ENCODE measurements at places on chromosomes 4 and X.

DNA sequence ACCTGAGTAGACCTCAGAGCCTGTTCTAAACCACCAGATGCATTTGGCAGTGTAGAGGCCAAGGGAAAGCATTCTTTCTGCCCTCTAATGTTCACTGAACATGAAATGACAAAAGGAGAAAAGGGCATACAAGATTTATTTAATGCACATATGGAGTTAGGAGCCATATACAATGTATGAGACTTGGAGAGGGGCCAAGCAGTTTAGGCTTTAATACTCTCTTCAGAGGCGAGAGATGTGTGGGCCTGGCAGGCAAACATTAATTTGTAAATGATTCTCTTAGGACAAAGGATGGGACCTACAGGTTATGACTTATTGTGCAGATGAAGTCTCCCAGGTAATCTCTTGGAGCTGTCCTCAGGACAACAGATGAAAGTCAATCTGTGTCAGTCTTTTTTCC lies 631.9 kb downstream of the ADGRL3 start:
- DNase-seq, result no peak

GRCh38 chrX:8629871-8630270 lies 102.1 kb downstream of the ANOS1 start:
- no peak for DNase-seq

- no peak for DNase-seq
Observed at GRCh38 chrX:40834225-40834624, 98.9 kb upstream of the MED14 start.

GRCh38 chr4:187814737-187815465 lies 180.7 kb upstream of the ZFP42 start:
- DNase-seq, result no peak

DNA sequence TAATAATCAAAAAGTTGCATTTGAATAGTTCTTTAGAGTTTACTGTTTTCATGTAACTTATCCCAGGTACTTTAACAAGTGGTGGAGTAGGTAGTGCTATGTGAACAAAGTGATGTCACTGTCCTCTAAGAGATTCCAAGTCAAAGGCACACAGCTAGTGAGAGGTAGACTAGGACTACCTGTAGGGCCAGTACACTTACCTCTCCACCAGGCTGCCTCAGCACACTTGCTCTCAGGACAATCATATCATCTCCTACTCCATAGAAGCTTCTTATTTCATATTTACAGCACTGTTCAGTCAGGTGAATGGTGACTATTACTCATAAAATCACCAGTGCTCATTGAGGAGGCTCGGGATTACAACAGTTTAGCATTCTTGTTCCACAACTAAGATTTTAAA lies 173.0 kb upstream of the EMCN start:
- DNase-seq, result no peak

- DNase-seq, result no peak
Observed at GRCh38 chr4:86683167-86683566, 89.1 kb downstream of the PTPN13 start.

- no peak for DNase-seq
Observed at GRCh38 chrX:152884171-152884570, 13.7 kb upstream of the ZNF185 start.

DNA sequence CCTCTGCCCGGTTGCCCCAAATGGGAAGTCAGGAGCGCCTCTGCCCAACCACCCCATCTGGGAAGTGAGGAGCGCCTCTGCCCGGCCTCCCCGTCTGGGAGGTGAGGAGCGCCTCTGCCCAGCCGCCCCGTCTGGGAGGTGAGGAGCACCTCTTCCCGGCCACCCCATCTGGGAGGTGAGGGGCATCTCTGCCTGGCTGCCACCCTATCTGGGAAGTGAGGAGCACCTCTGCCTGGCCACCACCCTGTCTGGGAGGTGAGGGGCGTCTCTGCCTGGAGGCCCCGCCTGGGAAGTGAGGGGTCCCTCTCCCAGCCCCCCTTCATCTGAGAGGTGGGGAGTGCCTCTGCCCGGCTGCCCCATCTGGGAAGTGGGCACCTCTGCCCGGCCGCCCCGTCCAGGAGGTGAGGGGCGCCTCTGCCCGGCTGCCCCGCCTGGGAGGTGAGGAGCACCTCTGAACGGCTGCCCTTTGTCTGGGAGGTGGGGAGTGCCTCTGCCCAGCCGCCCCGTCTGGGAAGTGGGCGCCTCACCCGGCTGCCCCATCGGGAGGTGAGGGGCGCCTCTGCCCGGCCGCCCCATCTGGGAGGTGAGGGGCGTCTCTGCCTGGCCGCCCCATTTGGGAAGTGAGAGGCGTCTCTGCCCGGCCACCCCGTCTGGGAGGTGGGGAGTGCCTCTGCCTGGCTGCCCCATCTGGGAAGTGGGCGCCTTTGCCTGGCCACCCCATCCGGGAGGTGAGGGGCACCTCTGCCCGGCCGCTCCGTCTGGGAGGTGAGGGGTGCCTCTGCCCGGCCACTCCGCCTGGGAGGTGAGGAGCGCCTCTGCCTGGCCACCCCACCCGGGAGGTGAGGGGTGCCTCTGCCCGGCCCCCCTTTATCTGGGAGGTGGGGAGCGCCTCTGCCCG lies 10.6 kb downstream of the PABPC1L2A start:
- DNase-seq, result no peak

- no peak for DNase-seq
Observed at GRCh38 chr4:10107111-10108091, 9.2 kb downstream of the WDR1 start.

DNA sequence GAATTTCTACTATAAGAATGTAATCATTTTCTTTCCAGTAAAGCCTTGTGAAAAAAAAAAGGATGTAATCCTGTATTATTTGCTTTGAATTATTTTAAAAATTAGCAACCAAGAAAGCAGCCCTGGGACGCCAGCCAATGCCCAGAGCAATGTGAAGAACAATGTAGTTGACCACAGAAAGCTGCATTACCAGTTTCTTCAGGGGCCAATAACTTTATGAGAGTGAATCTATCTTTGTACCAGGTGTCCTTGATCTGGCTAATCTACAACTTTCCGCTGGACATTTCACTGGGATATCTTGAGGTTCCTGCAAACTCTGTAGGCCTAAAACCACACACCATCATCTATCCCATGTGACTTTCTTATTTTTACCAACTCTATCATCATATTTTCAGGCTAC lies 7.6 kb upstream of the KLHL2 start:
- DNase-seq, result no peak

- DNase-seq, result no peak
Observed at GRCh38 chr4:53899586-53900270, 164.7 kb downstream of the CHIC2 start.

DNA sequence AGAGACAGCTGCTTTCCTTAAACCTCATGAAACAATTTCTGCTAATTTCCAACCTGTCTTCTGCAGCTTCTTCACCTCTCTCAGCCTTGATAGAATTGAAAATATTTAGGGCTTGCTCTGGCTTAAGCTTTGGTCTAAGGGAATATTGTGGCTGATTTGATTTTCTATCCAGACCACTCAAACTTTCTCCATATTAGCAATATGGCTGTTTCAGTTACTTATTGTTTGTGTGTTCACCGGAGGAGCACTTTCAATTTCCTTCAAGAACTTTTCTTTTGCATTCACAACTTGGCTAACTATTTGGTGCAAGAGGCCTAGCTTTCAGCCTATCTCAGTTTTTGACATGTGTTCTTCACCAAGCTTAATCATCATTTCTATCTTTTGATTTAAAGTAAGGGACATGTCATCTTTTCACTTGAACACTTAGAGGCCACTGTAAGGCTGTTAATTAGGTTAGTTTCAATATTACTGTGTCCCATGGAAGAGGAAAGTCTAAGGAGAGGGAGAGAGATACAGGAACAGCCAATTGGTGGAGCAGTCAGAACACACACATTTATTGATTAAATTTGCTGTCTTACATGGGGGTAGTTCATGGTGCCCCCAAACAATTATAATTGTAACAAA lies 213.2 kb downstream of the RASL11B start:
- DNase-seq, result no peak

DNA sequence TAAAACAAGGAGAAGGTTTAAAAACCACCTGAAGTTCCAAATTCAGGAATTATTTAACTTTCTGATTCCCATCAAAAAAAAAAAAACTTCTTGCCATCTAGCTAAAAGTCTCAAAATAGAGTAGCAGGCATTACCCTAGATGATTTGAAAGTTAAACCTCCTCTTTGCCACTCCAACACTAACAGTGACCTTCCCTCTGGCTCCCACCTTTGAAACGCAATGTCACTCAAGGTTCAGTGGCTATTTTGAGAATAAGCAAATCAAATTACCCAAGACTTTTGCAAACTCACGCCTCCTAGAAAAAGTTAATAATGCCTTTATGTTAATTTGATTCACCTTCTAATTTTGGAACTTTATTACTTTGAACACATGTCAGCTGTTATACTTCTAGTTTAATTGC lies 103.2 kb downstream of the ARHGAP6 start:
- no peak for DNase-seq

GRCh38 chr4:155676430-155676825 lies 9.8 kb downstream of the GUCY1A1 start:
- no peak for DNase-seq

- no peak for DNase-seq
Observed at GRCh38 chr4:151948351-151949016, 187.7 kb upstream of the GATB start.

GRCh38 chrX:14717949-14718348 lies 154.9 kb downstream of the FANCB start:
- DNase-seq, result no peak

DNA sequence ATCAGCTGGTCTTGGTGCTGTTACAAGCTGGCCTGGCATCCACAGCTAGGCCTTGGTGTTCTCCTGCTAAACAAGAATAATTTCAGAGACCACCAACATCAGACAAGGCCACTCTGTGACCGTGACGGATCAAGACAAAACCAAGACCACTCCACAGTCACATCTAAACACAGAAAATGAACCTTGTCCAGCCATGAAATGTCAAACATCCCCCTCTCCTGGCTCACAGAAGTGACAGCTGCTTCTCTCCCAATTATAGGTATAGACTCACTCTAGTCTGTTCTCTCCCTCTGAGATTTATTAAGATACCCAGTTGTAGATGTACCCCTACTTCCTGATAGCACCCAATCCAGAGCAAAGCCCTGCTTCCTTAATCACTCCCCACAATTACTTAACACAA lies 40.4 kb downstream of the EFHC2 start:
- no peak for DNase-seq

GRCh38 chr4:158053086-158053485 lies 119.7 kb downstream of the GASK1B start:
- no peak for DNase-seq

DNA sequence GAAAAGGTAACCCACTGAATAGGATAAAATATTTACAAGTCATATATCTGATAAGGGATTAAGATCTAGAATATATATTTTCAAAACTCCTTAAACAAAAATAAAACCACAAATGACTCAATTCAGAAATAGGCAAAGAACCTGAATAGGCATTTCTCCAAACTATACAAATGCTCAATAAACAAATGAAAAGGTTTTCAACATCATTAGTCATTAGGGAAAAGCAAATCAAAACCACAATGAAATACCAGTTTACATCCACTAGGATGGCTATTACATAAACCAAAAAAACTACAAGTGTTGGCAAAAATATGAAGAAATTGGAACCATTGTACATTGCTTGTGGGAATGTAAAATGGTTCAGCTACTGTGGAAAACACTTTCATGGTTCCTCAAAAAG lies 167.0 kb upstream of the GALNT7 start:
- DNase-seq, result no peak

DNA sequence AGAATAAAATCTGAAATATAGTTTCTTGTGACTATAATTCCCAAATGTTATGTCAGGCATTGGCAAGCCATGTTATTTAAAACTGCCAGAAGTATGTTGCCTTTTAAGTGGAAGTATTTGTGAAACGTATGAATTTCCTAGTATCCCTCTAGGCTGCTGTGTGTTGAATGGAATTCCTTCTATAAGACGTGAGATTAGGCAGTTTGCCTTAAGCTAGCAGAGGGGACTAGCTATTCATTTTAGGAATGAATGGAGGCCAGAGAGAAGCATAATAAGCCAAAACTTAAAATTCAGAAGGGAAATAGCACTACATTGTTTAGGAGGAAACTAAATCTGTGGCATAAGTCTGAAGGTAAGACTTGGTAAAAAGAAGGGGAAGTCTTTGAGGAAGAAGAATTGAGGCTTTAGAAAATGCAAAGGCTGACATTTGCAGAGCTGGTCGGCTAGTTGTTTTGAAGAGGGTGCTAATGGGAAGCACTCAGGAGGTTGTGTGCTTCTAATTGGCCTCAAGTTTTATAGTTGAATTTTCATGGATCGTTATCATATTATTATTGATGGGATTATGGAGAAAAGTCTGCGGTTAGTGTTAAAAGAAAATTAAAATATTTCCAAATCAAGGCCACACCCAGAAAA lies 57.1 kb downstream of the TMEM131L start:
- DNase-seq, result no peak

DNA sequence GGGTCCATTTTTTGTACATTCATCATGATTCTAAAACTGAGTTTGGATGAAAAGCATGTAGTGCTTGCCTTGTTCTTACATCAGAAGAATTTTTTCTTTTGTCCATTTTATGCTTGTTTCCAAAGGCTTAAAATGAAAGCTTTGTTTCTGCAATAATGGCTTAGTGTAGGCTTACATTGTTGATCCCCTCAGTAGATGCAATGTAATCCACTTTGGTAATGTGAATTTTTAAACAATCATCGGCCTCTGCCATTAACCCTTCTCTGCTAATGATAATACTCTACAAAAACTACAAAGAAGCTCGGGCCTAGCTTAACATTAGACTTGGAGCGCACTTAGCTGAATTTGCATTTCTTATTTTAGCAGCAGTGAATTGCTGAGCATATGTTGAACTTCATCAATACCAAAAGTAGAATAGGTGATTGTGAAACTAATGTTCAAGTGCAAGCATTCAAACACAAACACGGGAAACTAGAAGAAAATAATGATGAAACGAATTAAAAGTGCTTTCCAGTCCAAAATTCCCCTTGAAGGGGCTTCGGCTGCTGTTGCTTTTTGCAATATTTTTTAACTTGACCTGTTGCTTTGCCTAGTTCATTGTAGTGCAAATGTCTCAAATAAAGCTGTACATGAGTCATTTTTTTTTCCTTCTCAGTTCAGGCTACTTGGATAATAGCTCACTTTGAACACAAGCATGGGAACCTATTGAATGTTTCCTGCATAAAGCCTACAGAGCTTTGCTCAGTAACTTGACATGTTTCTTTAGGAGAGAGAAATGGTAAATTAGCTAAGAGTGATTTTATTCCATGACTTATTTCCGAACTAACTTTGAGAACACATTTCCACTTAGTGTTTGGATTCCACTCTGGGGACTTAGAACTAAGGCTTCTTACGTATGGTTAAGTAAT lies 66.5 kb downstream of the SLIT2 start:
- no peak for DNase-seq

- DNase-seq, result no peak
Observed at GRCh38 chr4:159562366-159562765, 459.5 kb downstream of the RAPGEF2 start.

GRCh38 chrX:24702362-24703184 lies 8.9 kb downstream of the POLA1 start:
- no peak for DNase-seq

GRCh38 chrX:49959602-49960001 lies 37.2 kb downstream of the CLCN5 start:
- DNase-seq, result no peak

GRCh38 chrX:2901367-2902036 lies 27.6 kb downstream of the ARSD start:
- no peak for DNase-seq
